ENCODE measurements at places on chromosomes 7 and 10.

DNA sequence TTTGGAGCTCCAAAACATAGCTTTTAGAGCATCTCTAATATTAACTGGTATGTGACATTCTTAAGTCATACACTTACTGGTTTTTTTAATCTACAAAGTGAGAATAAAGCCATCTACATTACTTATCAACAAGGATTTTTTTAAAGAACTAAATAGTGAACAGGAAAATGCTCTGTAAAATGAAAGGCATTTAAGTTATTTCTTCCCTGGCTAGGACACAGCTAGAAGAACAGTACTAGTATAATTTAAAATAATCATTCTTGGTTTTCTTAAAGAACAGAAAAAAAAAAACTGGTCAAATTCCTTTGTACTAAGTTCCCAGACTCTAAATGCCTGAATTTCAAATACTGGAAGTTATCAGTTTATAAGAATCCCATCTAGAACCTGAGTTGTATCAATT is 139.5 kb downstream of the SRPK2 start:
- DNase-seq = no peak

DNA sequence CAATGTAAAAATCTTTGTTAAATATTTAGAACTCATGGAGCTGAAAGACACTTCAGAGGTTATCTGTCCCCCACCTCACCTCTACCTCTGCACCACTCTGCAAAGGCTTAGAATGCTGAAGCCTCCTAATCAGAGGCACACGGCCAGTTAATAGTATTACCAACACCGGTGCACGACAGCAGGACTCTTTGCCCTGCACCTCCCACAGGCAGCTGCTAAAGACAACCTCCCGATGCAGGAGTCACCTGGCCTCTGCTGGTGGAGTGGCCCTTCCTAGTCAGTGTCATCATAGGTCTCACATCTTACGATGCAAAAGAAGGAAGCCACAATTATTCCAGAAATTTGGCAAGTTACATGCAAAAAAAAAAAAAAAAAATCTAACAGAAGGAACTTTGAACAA is 66.6 kb upstream of the MGMT start:
- DNase-seq = no peak

DNA sequence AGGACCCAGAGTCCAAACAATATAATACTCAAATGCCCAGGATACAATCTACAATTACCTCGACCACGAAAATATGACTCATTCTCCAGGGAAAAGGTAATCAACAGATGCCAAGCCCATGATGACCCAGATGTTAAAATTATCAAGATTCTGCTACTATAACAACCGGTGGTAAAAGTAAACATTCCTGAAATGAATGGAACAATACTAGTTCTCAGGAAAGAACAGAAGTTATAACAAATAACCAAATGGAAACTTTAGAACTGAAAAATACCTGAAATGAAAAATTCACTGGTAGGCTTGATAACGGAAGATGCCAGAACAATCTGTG is 34.1 kb upstream of the GUSB start:
- DNase-seq = no peak

DNA sequence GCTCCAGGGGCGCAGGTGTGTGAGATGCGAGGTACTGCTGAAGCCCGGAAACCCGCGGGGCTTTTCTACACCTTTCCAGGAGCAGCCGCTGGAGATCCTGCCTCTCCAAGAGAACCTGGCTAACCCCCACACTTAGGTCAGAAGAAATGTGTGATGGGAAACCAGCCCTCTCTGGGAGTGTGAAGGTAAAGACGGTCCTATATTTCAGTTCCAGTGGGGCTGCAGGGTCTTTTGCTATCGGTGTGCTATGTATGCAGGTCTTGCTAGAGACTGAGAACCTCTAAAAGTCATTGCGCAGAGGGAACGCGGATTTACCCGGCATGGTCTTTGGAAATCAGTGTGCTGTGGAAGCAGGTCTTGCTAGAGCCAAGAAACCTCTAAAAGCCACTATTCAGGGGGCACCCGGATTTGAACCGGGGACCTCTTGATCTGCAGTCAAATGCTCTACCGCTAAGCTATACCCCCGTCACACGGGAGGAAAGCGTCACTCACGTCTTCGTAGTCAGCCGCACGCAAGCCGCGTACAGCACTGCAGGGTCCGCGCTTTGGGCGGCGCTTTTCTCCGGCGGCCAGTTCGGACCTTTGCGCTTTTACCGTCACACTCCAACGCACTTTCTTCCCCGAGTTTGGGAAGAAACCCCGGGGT is 46.0 kb downstream of the ZNF777 start:
- peak; percentile 72 for DNase-seq

GRCh38 chr7:150927157-150927955 is 50.8 kb downstream of the KCNH2 start:
- DNase-seq = no peak

- DNase-seq = no peak
Measured at GRCh38 chr7:5755704-5756504, 25.6 kb downstream of the RNF216 start.

- no peak for DNase-seq
Measured at GRCh38 chr7:111092406-111093236, 1.7 kb downstream of the LRRN3 start.

GRCh38 chr7:74289018-74289658 is at the start of gene CLIP2:
Gene CLIP2, plus strand, starts transcription at chr7:74289407. Its CDS starts 28,140 bp downstream, at chr7:74317547.
- peak; percentile 94 for DNase-seq

DNA sequence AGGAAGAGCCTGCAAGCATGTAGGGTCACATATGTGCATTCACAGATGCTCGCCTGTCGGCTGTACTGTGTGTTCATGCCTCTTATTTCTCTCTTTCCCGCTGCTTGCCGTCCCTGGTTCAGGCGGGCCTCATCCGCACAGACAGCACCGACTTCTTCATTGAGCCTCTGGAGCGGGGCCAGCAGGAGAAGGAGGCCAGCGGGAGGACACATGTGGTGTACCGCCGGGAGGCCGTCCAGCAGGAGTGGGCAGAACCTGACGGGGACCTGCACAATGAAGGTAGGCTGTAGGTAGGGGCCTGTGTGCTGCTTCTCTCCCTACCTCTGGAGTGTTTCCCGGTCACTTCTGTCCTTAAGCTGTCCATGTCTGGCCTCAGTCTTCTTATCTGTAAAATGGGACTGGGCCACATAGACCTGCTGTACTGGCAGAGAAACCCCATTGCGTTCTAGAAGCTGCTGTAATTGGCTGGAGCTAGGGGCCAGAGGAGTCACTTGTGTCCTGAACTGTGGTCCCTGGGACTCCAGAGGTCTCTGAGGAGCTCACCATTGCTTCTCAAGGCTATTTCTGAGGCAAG is 30.0 kb downstream of the ADAMTS14 start:
- no peak for DNase-seq

All from right hindlimb (tissue), 1 donor.